T-helper 17 cell (primary cell): ENCODE measurements at places on chromosomes 2 and 18.

DNA sequence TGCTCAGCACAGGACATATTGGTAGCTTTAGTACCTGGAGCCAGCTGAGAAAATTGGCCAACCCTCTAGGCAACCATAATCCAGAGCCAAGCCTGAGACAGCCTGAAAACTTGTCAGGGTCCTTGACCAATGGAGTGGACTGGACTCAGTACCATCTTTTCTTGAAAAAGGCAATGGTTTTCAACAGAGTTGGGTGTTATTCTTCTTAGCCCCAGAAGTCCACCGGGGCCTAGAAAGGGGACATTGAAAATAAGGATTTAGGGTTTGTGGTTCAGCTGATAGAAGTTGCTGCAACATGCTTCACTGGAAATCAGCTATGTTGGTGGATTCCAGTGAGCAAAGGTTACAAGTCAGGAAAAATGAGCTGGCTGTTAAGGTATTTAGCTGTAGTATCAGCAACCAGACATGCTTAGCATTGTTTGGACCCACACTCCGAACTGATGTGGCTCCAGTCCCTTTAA lies 22.1 kb upstream of the CNOT11 start:
- no peak for DNase-seq

DNA sequence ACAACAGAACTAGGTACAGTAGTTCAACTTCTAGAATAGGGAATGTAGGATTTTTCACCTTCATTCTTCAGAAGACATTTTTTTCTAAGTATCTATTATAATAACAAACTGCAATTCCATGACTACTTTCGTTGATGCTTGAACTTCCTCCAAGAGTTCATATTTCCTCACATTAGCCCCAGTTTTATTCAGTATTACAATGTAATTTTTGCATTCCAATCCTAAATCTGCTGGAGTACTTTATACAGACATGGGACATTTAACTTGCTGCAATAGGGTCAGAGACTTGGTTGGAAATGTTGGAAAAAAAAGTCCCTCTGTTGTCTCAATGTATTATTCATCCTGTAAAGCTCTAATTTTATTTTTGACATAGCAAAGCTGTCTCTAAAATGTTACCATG lies 19.6 kb upstream of the FTCDNL1 start:
- no peak for DNase-seq

DNA sequence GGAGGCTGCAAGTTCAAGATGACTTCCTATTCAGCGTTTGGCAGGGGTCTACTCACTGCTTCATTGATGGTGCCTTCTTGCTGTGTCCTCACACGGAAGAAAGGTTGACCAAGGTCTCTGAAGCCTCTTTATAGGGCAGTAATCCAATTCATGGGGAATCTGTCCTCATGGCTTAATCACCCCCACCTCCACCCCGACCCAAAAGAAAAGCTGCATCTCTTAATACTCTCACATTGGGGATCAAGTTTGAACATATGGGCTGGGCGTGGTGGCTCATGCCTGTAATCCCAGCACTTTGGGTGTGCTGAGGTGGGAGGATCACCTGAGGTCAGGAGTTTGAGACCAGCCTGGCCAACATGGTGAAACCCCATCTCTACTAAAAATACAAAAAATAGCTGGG lies 36.4 kb upstream of the HNMT start:
- DNase-seq: no peak

DNA sequence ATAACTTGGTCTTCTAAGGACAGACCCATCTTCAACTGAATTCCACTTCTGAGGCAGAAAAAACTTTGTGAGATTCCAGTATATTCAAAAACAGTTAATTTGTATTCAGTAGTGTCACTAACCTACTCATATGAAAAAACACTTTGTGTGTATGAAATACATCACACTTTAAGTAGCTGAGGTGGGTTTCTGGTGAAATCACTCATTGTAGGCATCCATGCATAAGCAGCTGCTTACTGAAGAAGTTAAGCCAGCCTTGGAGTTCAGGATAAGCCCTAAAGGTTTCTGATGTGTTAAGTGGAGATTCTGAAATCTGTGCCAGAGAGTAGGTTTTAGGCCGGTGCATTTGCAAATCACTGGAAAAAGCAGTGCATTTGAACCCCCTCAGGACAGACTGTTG lies 128.2 kb downstream of the BCL2 start:
- no peak for DNase-seq

GRCh38 chr2:44110444-44110843 lies 58.2 kb upstream of the PPM1B start:
- DNase-seq: no peak

GRCh38 chr2:130798472-130799218 lies 38.1 kb upstream of the ARHGEF4 start:
- DNase-seq: no peak

GRCh38 chr2:21258082-21258481 lies 134.3 kb downstream of the TDRD15 start:
- DNase-seq: no peak

DNA sequence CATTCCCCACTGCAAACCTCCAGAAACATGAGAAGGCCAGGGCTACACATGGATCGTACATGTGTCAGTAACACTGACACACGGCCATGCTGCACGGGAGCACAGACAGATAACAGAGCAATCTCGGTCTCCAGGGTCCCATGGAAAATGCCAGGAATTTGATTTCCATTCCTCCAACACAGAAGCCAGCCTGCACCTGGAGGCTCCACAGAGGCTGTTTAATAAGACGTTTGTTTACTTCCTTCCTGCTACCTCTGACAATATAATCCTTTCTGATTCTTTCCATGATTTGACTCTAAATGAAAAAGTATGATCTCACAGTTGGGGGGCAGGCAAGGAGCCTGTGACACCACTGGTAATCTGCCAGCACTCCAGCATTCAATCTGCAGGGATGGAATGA lies 210.9 kb upstream of the DDX18 start:
- DNase-seq: no peak

- DNase-seq: no peak
These were observed 63.5 kb upstream of the FN1 start for GRCh38 chr2:215499331-215499730.

- DNase-seq: no peak
These were observed 136.4 kb downstream of the GLI2 start for GRCh38 chr2:120871881-120872620.

DNA sequence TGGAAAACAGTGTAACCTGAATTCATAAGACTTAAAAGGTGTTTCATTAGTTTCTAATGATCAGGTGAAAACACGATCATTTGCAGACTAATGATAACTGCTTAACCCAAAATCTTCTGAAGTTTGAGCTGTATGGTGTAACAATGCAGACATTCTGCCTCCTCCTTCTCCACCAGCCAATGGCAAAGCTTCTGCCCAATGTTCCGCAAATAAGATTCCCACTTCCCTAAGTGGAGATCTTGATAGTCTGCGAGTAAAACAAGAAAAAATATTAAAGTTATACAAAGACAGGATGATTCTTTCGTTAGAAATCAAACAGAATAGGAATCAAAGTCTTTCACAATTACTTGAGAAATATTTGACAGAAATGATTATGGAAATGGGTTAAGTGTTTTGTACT lies 8.1 kb downstream of the C2orf42 start:
- DNase-seq: no peak

DNA sequence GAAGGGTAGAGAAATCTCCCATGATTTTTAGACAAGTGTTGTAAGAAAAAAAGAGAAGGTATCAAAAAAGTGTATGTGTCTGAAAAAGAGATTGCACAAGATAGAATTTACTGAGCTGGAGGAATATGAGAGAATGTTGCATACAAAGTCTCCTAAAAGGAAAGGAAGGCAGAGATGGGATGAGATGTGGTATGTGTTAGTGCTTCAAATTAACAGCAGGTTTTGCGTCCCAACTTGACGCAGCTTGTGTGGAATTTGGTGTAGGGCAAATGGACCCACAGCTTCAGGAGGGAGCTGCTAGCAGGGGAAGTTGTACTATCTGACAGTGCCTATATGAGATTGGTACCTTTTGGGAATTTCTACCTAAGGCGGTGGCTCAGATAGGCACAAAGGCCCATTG lies 9.0 kb upstream of the RASGRP3 start:
- DNase-seq: no peak

DNA sequence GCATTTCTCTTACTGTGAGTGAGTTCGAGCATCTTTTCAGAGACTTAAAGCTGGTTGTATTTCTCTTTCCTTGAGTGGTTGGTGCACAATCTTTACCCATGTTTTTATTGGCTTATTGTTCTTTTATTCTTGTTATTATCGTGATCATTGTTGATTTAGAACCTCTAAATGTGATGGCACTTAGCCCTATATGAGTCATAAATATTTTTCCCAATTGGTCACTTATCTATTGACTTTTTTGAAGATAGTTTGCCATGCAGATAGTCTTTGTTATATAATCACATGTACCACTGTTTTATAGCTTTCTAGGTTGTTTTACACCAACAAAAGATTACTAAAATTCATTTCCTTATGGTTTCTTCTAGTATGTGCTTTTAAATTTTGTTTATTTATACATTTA lies 141.6 kb upstream of the MSH6 start:
- no peak for DNase-seq

DNA sequence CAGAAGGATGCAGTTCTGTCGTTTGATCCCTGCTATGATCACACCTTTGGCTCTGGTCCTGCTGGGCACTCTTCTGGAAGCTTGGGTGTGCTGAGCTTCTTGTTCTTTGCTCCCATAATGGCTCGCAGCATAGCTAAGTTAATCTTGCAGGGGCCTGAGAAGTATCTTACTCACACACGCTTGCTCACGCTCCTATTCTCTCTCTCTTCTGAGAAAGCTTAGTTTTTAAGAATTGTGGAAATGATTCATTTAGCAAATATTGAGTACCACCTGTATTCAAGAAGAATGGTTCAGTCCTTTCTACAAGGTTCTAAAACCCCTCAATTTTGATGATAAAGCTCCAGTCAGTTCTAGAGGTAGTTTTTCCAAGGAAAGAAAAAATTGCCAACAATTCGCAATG lies 40.6 kb downstream of the XRCC5 start:
- no peak for DNase-seq

DNA sequence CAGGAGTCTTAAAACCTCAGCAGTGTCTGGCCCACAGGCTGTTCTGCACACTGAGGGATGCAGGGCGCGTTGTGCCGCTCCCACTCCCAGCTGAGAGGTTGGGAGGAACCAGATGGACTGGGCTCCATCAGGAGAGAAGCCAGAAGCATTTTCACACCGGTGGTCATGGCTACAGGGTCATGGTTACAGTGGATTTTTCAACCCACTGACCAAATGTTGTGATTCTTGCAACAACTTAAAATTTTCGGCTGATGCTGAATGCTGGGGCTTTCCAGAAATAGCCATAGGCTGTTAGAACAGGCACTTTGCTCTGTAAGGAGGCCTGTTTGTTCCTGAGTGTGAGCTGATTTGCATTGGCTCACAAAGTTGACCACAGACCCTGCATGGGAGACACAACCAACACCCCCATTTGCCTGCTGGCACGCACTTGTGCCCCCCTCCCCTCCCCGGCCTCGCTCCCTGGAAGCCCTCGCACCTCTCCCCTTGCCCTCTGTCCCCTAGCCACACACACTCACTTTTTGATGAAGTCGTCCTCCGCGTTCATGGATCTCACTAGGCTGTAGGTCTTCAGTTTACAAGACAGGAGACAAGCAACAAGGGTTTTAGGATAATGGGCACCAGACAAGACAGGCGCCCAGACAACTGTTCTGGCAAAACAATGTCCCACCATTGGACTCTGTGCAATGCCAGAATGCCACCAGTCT lies 3.4 kb downstream of the LPIN1 start:
- no peak for DNase-seq

- no peak for DNase-seq
These were observed 4.9 kb upstream of the ST3GAL5 start for GRCh38 chr2:85893428-85894258.

DNA sequence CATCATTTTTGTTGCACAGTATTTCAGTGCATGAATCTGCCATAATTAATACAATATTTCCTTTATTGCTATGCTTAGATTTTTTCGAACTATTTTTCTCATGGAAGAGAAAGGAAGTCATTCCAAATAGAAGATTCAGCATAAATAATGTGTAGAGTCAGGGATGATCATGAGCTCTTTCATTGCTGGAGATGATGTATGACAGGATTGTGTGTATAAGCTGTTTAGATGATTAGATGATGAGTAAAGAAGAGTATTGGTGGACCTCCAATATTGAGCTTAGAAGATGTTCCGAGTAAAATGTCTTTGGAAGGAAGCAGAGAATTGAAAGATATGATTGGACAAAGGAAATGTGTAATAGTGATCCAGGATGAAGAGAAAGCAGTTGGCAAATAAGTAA lies 364.5 kb downstream of the PARD3B start:
- DNase-seq: no peak

- DNase-seq: peak; percentile 55
These were observed 1.4 kb downstream of the ARID5A start for GRCh38 chr2:96537734-96538486.
